ENCODE measurements at places on chromosomes 4 and X.

GRCh38 chrX:101368800-101369199, 17.2 kb downstream of the BTK start:
- no peak for DNase-seq

GRCh38 chrX:96619588-96619987, 65.1 kb upstream of the DIAPH2 start:
- DNase-seq = no peak

- DNase-seq = peak; percentile 2
Measured at GRCh38 chr4:125267630-125268029, 47.1 kb upstream of the FAT4 start.

DNA sequence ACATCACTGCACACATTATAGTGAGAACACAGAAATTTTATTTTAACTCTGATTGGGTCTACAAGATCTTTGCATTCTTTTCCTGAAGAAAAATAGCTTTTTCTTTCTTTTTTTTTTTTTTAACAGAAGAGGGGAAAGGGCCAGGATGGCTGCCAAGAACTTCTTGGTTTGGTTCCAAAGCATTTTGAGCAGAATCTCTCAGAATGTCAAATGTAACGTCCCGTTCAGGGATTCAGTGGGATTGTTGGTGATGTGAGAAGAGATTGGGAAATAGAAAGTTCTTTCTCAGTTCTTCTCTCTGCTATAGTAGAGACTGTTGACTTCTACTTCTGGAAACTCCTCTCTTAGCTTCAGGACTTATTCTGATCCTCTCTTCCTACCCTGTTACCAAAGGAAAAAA, 70.9 kb upstream of the CBR4 start:
- no peak for DNase-seq

DNA sequence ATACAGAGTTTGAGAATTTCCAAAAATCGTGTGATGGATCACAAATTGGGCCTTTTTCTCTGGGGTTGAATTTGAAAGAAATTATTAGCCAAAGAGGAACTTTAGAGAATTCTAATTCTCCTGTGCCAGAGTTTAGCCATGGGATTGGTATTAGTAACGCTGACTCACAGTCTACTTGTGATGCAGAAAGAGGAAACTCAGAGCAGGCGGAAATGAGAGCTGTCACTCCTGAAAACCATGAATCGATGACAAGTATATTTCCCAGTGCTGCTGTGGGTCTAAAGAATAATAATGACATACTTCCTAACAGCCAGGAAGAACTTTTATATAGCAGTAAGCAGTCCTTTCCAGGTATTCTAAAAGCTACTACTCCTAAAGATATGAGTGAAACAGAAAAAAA, 64.9 kb downstream of the N4BP2 start:
- no peak for DNase-seq

All from SHP77 (cell line).